ENCODE measurements at places on chromosomes 2 and 18. TPM values are rescaled to one million over a fixed set of nuclear protein-coding genes. Genes with fewer than 3 reads are reported as not detected.

C2orf74 gene
- total RNA-seq: 10.3 TPM

DES gene
- total RNA-seq: 4.3 TPM

NAT8 gene
- total RNA-seq: not detected

CUL3 gene
- total RNA-seq: 78.3 TPM

TTC32 gene
- total RNA-seq: 1.9 TPM

NT5C1B gene
- total RNA-seq: not detected

POTEJ gene
- not detected for total RNA-seq

CACNB4 gene
- 0.36 TPM for total RNA-seq

MPP4 gene
- 11.1 TPM for total RNA-seq

KIAA2012 gene
- under 0.01 TPM for total RNA-seq

EIF2AK2 gene
- 16.8 TPM for total RNA-seq

AQP12A gene
- total RNA-seq: not detected

TRPM8 gene
- not detected for total RNA-seq

CD207 gene
- total RNA-seq: not detected

CAVIN2 gene
- total RNA-seq: 11.5 TPM

DAW1 gene
- 1.4 TPM for total RNA-seq

WNT10A gene
- total RNA-seq: not detected

MYL1 gene
- total RNA-seq: not detected

SPEG gene
- total RNA-seq: 7.8 TPM

CD226 gene
- total RNA-seq: 1.1 TPM

LIMS3 gene
- total RNA-seq: 12.7 TPM

CLIP4 gene
- total RNA-seq: 64.2 TPM

EHD3 gene
- 39.8 TPM for total RNA-seq

CHN1 gene
- 58.4 TPM for total RNA-seq

FHOD3 gene
- total RNA-seq: 16.0 TPM

CTAGE1 gene
- under 0.01 TPM for total RNA-seq

Data from IMR-90 (cell line).